ENCODE measurements at places on chromosomes 6 and 20.

- DNase-seq = no peak
Measured at GRCh38 chr20:19566226-19566945, 191.7 kb upstream of the RIN2 start.

DNA sequence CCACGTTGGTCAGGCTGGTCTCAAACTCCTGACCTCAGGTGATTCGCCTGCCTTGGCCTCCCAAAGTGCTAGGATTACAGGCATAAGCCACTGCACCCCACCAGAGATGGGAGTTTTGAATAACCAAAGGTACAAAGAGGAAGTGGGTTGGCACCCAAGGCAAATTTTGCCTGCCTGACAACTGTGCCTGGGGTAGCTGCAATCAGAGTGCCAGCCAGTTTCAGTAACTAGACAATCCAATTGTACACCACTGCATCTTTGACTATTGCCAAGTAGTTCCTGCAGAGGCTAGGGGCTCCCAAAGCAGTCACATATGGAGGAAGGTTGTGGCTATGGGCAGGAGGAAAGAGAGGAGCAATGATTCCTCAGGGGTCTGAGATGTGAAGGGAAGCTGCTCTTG, 16.6 kb downstream of the ZC3H12D start:
- no peak for DNase-seq

- no peak for DNase-seq
Measured at GRCh38 chr6:130697995-130698535, 129.1 kb upstream of the SMLR1 start.

DNA sequence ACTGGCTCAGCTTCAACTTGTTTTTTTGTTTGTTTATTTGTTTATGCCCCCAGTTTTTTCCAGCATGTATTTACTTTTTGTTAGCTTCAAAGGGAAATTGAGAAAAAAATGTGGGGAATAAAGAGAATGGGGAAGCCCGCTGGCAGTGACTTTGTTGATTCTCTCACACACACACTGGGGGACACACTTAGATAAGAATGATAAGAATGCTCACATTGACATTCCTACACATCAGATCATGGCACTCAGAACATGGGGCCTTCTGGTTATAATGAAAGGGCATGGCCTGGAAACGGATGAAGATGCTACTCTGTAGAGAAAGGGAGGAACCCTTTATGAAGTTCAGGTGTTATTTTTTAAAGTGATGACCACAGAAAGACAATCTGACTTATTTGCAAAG, 15.6 kb upstream of the DAAM2 start:
- DNase-seq = no peak

DNA sequence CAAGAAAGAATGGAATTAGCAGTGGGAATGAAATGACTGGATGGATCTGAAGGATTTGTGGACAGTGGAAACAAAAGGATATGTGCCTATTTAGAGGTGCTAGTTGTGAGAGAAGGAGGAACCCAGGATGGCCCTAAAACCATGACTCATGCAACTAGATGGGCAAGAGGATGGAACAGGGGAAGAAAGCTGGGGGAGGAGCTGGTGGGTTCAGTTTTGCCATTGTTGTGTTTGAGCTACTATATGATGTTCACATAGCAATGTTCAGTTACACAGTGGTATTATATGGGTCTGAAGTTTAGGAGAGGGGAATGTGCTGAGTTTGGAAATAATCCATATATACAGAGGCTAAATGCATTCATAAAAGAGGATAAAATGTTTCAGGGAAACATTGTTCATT, 125.7 kb upstream of the SSTR4 start:
- DNase-seq = no peak

- no peak for DNase-seq
Measured at GRCh38 chr6:410555-411395, 19.2 kb downstream of the IRF4 start.

- no peak for DNase-seq
Measured at GRCh38 chr6:83974409-83975050, 59.0 kb upstream of the MRAP2 start.

DNA sequence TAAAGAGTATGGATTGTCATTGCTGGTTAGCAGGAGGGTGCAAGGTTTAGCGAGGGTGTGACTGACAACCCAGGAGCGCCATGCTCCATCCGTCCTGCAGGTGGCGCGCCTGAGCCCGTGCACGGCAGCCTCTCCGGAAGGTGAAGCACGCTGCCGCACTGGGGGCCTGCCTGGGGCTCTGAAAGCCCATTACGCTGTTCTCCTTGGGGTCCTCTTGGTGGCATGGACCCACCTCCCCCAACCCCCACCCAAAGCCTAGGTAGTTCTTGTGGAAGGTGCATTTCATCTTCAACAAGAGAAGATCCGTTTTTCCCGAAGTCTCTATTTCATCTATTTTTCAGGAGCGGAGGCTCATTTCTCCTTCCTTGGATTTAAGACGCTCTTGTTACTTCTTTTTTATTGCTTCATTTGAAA, 197.4 kb upstream of the KCNG1 start:
- no peak for DNase-seq

DNA sequence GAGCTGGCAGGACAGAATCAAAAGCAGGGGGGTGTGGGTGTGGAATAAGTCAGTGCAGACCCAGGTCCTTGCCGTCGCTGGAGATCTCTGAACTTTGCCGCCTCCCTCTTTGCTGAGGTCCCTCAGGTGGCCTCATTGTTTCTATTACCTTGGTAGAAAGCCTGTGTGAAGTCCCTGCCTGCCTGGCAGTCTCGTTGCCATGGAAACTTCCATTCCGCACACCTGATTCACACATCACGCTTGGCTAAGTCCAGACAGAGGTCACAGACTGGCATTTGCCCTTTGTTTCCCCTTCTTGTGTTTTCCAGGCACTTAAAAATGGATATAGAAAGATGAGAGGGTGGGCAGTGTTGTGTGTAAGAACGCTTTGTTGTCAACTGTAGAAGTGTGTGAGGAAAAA, 260.6 kb downstream of the PRL start:
- DNase-seq = no peak

DNA sequence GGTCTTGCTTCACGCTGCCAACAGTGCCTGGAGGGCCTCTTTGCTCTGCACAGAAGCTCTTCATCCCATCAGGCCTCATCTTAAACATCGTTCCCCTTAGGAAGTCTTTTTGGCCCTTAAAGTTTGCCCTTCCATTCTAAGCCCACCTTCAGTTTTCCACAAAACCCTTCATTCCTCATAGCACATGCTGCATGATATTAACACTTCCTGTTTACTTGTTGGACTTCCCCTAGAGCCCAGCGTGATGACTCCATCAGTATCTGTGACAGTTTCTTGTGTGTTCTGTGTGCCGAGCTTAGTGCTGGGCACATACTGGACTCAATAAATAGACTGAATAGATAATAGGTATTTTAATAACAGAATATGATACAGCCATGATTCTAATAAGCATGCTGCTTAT, 2.2 kb downstream of the NT5DC1 start:
- no peak for DNase-seq

DNA sequence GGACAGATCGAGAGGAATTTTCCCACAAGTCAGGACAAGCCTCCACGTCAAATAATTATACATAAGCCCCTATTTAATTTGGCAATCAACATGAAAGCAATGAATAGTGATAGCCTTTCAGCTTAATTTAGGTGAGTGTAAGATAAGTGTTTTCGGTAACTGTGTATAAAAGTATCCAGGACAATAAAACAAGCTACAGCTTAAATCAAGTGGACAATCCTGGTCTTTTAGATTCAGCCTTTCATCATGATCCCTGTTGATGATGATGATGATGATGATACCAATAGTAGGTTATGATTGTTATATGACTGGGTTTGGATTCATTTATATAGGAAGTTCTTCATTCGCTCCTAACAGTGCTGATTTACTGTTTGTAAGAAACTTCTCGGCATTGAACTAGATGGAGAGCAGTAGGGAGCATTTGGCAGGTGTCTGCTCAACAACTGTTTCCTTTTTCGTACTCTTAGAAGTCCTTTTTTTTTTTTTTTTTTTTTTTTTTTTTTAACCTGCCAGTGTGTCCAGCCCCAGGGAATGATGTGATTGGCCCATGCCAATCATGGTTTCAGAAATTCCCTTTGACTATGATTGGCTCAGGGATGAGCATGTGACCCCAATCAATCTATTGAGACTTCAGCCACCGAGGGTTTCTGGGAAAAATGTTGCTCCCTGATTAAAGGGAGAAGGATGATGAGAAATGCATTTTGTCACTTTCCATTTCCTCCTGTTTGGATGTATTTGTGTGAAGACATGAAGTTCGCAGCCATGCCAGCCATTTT, 11.3 kb upstream of the RNF182 start:
- no peak for DNase-seq

- DNase-seq = no peak
Measured at GRCh38 chr6:24080711-24081110, 45.3 kb upstream of the NRSN1 start.

DNA sequence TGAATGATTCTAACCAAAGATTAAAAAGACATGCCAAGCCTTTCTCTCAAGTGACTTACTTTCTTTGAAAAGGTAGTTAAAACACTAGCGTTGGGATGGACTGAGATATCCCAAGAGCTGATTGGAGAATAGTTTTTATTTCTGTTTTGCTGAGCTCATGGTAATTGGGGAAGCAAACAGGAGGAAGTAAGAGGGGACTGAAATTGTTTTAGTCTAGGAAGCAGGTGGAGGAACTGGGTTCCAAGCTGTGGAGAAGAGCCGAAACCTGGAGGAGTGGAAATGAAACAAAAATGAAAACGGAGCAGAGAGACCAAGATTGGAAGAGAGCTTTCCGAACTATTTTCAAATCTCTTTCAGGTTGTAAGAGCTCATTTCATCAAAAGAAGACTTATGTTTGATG, 59.9 kb upstream of the TENT5A start:
- no peak for DNase-seq

DNA sequence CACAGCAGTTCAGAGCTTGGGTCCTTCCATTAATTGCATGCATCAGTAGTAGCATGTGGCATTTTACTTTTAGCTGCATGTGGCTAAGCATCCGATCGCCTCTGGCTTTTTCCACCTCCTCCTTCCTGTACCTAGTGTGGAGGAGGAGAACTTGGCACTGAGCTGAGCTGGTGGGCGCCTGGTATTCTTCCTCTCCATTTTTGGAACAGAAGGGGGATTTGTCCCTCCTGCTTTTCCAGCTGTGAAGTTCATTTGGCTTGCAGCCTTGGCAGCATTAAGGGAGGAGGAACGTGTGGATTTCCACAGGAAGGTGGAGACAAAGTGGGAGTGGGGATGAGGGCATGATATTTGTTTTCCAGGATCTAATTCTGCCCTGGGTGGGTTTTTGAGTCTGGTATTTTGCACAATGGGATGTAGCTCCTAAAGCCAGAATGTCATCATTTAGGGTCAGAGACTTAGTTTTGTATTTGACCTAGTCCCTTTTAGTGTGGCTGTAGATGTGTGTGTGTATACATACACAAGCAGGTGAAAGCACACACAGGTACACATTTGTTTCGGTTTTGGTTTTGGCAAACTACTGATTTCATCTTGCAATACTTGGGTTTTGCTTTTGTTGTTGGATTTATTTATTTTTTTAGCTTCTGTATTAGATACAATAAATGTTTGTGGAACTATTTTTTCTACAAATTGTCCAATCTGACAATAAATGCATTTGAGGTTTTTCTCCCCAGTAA, 90.0 kb downstream of the SASH1 start:
- no peak for DNase-seq

DNA sequence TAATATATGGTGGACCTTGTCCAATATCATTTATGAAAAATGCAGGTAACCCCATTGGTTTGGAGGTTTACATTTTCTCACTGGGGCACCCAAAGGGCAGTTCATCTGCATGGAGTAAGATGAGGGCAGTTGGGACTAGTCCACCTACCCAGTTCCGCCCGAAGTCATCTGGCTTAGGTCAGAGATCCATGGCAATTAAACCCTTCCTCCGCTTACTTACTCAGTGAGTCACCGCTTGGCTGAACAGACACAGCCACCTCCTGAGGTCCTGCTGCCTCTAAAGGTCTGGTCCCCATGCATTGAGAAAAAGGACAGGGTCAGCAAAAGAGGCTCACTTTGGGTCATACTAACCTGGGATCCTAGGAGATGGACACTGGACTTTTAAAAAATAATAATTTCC, 102.9 kb upstream of the PRL start:
- DNase-seq = no peak

- no peak for DNase-seq
Measured at GRCh38 chr6:70345619-70346018, 42.7 kb upstream of the COL9A1 start.

DNA sequence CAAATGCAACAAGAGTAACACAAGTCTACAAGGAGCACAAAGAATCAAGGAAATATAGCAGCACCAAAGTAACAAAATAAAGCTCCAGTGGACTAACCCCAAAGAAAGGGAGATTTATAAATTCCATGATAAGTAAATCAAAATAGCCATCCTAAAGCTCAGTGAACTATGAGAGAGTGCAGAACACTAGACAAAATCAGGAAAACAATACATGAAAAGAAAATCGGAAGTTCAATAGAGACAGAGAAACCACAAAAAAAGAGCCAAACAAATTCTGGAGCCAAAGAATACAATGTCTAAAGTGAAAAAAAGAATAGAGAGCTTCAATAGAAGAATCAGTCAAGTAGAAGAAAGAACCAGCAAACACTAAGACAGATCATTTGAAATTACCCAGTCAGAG, 247.3 kb upstream of the TENT5A start:
- DNase-seq = no peak

- no peak for DNase-seq
Measured at GRCh38 chr20:41635158-41635557, 17.0 kb upstream of the CHD6 start.

- no peak for DNase-seq
Measured at GRCh38 chr20:9401371-9401770, 113.0 kb upstream of the LAMP5 start.

- DNase-seq = no peak
Measured at GRCh38 chr20:22001886-22002285, 296.4 kb downstream of the PAX1 start.

DNA sequence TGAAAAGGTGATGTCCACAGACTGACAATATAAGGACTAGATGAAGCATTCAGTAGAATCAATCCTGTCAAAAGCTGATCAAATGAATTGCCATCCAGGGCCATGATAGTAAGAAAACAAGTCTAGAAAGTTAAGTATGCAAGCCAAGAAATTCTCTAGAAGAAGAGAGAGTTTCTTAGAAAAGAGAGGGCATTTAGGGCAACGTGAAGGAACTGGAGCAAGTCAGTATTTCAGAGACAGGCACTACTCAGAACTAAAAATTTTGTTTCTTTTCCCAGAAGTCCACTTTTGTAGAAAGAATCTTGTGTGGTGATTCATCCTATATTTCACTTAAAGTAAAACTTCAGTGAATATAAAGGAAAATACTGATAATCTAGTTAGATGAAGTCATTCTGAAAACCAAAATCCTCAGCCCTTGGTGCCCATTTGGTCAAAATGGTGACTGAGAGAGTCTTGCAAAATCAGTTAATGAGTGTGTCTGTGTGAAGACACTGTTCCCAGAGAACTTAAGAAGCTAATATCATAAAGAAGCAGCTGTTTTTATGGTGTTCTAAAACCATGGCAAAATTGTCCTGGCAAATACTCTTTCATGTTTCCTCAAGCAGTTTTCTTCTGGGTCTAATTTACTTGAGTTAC, 82.2 kb downstream of the COL19A1 start:
- no peak for DNase-seq

DNA sequence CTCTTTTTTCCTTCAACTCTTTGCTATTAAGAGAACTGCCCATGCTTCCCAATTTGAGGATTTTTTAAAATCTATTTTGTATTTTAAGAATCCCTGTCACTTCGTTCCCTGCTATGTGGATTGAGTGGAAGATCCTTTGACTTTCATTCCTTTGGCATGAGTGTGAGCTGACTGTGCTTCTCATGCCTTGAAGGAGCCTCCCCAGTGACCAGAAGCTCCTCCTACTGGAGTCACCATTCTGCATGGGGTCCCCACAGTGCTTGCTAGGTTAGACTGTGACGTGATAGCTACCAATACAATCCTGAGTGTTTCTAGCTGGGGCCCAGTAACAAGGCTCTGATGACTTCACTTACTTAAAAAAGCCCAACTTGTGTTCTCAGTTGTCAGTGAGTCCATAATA, 104.4 kb upstream of the LAMP5 start:
- no peak for DNase-seq

Measured in left forelimb (tissue), 1 donor.